ENCODE measurements at places on chromosomes 7 and 10.

DNA sequence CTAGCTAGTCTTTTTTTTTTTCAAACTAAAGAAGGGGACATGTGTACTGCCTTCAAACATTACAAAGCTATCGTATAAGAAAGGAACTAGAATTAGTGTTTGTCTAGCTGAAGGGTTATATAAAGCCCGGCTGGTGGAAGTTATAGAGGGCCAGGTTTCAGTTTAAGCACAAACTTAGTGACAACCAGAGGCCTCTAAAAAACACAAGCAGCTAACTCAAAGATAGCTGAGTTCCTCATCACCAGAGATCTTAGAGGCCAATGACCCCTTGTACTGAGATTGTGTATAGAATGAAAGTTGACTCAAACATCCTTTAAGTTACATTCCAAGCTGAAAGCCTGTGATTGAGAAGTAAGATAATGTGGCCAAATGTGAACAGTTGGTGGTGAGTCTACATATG is 28.1 kb upstream of the SGMS1 start:
- no peak for DNase-seq

GRCh38 chr10:60732198-60732806 is 46.0 kb upstream of the CDK1 start:
- no peak for DNase-seq

DNA sequence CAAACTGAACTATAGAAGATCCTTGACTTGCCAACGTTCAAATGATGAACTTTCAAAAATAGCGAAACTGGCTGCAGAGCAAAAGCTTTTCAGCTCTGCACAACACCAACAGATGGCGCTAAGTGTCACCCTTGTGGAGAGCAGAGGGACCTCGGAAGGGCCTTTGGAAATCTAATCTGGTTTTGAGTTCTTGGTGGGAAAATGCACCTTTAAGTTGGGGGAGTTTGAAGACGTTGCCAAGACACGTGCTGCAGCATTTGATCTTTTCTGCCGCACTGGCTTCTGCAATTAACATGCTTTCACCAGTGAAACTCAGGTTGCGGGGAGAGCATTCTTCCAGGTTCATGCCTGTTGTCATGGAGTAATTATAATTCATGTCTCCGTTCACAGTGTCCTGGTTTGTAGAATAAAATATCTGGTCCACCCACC is 26.3 kb upstream of the WDR11 start:
- peak; percentile 11 for DNase-seq

DNA sequence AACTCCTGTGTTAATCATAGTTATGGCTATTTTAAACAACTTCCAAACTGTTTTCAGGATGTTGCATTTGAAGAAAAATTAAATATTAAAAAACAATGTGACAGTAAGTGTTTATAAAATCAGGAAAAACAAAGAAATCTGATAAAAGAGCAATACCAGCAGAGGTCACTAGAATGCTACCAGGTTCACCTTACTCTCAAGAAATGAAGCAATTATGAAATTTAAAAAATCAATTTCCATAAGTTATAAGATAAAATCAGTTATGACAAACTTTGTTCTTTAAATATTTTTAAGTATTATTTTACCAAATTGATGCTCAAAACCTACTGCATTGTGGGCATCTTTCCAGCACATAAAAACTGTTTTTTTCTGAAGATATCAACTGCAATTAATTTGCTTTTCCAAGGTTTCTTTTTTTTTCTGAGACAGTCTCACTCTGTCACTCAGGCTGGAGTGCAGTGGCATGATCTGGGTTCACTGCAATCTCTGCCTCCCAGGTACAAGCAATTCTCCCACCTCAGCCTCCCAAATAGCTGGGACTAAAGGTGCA is 50.7 kb upstream of the RHEB start:
- DNase-seq: no peak

DNA sequence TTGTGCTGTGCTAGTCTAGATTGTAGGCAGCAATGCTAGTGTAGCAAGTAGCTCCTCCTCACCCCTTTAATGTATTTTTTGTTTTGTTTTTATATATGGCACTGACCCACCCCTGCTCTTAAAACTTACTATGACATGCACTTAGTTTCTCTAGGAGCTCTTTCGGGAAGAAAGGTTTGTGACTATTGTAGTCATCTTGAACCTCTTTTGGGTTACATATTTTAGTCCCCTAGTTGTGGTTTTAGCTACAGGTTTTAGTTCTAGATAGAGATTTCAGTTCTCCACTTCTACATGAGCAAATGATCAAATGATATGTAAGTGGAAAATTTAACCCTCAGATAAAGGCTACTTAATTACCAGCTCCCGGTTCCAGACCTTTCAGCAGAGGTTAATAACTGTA is 14.9 kb downstream of the MINPP1 start:
- no peak for DNase-seq

DNA sequence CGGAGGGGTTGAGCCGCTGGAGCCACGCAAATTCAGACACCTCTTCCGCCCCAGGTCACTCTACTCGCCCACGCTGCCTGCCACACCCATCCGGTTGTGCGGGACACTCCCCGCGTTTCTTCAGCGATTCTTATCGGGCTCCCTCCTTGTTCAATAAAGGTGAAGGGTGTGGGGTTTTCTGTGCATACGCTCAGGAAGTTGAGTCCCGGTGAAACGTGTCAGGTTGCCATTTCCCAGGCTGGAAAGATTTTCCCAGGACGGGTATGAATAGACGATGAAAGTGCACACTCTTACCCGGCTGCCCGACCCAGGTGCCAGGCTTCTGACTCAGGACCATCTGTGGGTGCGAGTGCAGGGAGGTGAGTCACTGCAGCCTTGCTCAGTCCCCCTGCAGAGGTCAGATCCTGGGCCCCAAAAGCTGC is 22.0 kb downstream of the KLF6 start:
- no peak for DNase-seq

DNA sequence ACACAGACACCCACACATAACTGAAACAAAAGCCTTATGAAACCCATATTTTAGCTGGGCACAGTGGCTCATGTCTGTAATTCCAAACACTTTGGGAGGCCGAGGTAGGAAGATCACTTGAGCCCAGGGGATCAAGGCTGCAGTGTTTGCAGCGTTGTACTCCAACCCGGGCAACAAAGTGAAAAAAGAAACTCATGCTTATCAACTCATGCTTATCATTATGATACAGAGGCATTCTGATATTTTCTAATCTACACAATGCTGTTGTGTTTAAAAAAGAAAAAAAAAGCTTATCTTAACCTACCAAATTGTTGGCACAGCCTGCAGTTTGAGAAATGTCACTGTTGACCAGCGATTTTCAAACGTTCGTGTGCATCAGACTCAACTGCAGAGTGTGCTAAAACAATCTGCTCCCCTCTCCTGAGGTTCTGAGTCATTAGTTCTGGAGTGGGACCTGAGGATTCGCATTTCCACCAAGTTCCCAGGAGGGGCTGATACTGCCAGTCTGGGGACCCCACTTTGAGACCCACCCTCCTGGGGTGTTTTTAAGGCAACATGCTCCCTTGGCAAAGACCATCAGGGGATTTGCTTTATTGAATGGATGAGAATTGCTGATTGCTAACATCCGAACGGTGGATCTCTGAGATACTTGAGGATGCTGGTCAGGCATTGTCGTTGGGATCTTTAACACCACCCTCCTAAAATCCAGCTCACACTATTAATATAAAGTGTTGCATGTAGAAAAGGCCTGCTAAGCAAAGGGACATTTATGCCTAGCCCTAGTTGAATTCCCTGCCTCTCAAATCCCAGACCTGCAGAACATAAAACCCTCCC is 16.2 kb downstream of the CHST3 start:
- no peak for DNase-seq

GRCh38 chr7:3559278-3559677 is 258.2 kb downstream of the SDK1 start:
- no peak for DNase-seq

DNA sequence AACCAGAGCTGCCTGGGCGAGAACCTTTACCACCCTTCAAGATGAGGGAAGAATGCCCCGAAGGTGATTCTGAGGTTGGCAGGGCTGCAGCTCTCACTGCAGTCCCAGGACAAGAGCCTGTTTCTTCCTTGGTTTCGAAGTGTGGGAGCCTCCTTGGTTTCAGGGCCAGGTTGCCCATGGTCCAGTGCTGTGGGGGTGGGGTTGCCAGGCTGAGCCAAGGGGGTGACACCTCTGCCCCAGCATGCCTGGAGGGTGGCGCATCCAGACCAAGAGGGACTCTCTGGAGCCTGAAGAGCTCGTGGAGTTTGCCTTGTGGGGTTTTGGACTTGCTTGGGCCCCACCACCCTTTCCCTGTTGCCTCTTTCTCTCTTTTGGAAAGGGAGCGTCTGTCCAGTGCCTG is 41.3 kb downstream of the WDR37 start:
- DNase-seq: no peak

DNA sequence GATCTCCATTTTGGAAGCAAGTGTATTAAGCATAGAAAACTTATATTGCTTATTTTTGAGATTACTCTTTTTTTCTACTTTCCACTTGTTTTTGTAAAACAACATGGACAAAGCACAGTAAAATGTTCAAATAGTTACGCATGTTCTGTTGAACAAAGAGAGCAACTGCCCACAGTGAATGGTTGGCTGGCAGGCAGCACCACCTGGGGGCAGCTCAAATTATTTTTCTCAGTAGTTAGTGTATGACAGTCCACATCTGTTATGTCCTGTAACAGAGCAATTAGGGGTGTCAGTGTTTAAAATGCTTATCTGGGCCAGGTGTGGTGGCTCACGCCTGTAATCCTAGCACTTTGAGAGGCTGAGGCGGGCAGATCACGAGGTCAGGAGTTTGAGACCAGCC is 46.1 kb upstream of the CACUL1 start:
- no peak for DNase-seq

DNA sequence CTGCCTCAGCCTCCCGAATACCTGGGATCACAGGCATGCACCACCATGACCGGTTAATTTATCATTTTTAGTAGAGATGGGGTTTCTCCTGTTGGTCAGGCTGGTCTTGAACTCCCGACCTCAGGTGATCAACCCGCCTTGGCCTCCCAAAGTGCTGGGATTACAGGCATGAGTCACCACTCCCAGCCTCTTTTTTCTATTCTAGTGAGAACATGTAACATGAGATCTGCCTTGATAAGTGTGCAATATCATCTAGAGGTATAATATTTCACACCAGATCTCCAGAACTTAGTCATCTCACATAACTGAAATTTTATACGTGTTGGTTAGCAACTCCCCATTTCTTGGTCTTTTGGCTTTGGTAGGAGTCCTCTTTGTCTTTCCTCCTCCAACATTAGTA is 656.9 kb downstream of the CNTNAP2 start:
- DNase-seq: no peak

GRCh38 chr7:75958802-75959543 is 35.4 kb downstream of the TMEM120A start:
- no peak for DNase-seq

- no peak for DNase-seq
Measured at GRCh38 chr10:43195557-43195956, 57.3 kb downstream of the CSGALNACT2 start.

GRCh38 chr10:61588770-61589211 is 73.9 kb upstream of the CABCOCO1 start:
- DNase-seq: no peak

GRCh38 chr10:3807928-3808496 is 23.0 kb upstream of the KLF6 start:
- no peak for DNase-seq

DNA sequence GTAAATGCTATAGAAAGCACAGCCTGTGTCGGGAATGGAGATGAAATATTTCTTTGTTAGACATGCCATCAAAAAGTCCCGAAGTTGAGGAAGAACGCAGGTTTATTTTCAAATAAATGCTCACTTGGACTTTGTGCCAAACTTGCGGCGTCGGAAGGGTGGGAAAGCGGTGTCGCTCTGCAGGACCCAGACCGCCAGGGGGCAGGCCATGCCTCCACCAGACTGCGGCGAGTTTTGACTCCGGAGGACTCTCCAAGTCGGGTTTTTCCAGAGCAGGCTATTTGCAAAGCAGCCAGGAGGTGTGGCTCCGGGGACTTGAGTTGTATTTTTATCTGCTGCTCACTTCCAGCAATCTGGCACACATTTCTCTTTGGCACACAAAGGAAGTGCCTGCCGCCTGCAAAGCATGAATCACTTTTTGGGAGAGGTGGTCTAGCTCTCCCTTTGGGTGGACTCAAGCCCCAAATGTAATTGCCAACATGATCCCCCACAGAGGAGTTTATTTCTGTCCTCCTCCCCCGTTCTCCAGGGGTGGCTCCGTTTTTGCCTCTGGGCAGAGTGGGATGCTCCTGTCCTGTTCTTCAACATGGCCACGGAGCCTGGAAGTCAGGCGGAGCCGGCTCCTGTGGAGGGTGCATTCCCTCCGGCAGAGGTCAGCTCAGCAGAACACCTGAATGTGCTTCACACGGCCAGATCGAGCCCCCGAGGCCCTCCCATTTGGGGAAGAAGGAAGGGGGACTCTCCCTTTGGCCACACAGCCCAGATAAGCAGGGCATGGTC is 82.3 kb upstream of the GPR26 start:
- DNase-seq: peak; percentile 5

DNA sequence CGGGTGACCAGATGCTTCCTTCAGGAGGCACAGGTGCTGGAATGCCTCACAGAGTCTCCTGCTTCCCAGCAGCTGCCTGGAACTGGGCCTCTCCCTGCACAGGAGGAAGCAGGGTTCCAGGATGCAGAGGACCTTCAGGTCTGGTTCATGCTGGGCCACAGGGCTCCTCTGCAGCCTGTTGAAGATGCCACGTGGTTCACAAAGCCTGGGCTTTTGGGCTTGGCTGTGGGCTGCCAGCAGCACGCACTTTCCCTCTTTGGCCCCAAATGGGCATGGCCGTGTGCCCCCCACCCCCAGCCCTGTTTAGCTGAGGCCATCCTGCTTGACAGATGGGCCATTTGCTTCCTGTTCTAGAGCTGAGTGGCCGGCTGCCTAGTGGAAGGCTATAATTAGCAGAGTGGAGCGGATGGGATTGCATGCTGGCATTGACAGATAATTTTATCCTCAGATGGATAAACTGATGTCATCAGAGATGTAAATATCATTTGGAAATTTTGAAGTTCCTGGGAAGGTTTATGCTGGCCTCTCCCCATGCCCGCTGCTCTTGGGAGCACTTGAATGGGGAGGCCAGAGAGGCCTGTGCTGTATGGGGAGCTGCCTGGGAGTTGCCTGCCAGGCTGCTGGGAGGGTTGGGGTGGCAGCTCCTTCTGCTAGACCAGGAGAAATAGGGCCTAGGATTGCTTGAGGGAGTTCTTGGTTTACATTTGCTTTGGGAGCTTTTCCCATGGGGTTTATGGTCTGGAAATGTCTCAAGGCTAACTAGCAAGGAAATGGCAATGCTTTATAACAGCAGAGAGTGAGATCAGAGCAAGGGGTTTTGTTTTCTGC is 28.2 kb downstream of the TSPAN15 start:
- DNase-seq: no peak

DNA sequence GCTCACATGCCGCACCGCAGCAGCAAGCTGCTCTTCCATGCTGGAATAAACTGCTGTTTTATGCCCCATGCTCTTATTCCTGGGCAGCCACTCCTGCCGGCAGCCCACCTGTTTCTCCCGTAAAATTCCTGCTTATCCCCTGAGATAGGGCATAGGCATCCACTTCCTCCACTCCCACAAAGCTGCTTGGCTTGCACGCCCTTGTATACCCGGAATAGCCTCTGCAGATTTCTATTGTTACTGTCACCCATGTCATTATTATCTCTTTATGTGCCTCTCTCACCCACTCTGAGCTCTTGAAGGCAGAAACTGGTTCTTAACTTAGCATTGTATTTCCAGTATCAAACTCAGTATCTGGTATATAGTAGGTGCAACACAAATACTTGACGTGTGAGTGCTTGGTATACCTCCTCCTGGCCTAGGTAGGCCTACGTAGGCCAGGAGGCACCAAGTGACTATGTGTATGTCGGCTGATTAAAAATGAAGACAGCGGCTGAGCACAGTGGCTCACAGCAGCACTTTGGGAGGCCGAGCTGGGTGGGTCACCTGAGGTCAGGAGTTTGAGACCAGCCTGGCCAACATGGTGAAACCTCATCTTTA is 193.4 kb downstream of the CCDC3 start:
- DNase-seq: no peak
